ENCODE measurements at places on chromosomes 16 and 17.

DNA sequence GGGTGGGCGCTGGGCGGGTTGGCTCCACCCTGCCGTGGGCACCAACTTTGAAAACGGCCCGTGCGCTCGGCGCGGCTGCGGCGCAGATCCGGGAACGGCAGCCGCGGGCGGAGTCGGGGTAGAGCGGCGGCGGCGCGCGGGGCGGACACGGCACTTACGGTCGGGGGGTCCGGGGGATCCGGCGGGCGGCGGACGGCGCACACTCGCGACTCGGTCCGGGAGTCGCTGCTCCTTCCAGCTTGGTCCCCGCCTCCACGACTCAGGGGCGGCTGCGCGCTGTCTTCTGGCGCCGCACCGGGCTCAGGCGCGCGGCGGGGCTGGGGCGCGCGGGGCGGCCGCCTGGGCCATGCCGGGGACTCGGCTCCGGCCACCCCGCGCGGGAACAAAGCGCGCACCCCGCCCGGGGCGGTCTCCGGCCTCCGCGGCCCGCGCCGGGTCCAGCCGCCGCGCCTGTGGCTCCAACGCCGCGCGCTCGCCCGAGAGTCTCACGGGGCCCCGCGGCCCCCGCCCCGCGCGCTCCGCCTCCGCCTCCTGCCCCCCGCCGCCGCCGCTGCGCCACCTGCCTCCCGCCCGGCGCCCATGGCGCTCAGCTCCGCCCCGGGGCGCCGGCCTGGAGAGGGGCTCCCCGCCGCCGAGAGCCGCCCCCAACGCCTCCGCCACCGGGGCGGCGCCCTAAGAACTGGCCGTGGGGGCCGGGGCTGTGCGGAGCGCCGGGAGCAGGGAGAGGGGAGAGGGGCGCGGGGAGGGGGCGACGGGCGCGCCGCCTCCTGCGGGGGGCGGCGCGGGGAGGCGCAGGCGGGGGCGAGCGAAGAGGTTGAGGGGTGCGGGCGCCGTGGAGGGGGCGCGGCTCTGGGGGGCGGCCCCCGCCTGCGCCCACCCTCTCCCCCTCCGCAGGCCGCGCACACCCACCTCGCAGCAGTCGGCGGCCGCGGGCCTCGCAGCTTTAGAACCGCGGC is 35.9 kb downstream of the CBFA2T3 start:
- DNase-seq: no peak

DNA sequence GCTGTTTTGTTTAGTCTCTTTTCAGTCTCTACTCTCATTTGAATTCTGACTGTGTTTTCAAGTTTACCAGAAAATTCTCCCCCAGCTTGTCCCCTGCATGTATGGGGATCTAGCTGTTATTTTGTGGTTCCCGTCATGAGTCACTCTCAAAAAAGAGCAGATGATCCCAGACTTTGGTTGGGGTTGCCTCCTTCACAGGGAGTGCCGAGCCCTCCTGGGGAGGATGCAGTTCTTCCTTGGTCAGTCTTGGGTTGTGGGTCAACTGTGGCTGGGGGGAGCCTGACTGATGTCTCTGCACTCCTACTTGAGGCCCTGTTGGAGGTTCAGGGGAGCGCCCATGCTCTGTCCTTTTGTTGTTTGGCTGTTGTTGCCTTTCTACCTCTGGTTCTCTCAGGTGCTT is 37.7 kb downstream of the EPN2 start:
- no peak for DNase-seq

DNA sequence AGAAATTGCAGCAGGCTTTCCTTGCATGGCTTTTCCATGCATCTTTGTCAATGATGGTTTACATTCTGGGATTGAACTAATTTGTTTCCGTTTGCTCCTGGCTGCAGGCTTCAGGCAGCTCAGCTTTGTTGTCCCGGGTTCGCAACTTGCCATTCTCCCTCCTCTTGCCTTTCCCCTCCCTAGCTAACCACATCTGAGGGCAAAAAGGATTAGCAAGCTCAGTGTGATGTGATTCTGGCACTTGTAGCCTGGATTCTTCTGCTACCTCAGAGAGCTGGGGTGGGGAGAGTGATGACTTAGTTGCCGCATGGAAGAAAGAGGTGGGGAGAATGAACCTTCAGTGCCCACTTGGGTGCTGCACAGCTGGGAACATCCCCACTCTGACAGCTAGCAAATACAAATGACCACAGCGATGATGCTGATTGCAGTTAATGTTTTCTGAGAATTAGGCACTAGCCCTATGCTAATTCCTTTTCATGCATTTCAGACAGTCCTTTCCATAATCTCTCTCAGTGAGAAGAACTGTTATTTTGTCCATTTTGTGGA is 120.2 kb upstream of the SALL1 start:
- DNase-seq: no peak

- no peak for DNase-seq
These were observed 10.0 kb downstream of the SPATA32 start for GRCh38 chr17:45251931-45252330.

All from D721Med (cell line).